NCI-H1417 treated with DMSO at 0.1 percent for 48 hours (cell line): ENCODE measurements at places on chromosomes 2 and 18.

DNA sequence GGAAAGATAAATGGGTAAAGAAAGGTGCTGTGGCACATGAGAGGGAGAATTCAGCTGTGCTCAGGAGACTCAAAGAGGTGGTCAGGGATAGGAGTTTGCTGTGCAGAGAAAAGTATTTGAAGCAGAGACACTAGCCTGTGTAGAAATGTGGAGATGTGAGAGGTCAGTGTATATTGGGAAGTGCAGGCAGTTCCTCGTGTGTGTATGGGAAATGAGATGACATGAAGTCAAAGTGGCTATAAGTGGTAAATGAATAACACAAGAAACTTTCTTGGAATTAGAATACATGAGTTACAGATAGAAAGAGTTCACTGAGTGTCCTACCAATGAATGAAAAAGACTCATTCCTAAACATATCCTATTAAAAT is 11.6 kb downstream of the MAP3K20 start:
- no peak for DNase-seq

GRCh38 chr2:24617424-24617823 is 126.4 kb downstream of the NCOA1 start:
- DNase-seq: no peak

GRCh38 chr2:111687911-111688310 is 196.1 kb downstream of the ANAPC1 start:
- no peak for DNase-seq

DNA sequence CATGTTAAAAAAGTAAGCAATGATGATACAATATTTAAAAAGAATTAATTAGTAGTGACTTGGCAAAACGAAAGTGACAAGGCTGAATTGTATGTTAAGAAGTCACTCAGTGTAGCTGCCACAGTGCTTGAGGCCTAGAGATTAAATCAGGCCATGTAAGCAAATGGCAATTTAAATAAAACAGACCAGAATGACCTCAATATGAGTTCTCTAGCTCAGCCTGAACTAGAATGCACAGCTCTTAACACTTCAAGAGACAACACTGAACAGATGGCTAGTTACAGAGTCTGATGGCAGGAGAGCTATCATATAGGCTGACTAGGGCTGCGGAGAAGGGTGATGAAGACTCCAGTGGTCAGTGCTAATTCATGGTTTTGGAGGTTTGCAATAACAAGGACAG is 117.9 kb upstream of the ZBTB14 start:
- DNase-seq: no peak

DNA sequence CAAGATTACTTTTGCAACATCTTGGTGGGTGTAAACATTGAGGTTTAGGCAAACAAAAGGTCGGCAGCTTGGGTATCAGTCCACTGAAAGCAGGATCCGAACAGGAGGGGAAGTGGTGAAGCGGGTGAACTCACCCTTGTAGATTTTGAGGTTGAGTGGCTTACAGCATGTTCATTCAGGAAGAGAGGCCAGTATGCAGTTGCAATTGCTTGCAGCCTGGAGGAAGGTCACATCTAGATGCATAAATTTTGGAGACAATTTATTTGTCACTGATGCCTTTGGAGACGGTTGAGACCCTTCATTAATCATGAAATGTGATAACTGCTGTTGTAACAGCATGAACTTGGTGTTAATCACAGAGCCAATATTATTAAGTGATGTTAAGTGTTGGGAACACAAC is 131.1 kb downstream of the LTBP1 start:
- DNase-seq: peak; percentile 76

DNA sequence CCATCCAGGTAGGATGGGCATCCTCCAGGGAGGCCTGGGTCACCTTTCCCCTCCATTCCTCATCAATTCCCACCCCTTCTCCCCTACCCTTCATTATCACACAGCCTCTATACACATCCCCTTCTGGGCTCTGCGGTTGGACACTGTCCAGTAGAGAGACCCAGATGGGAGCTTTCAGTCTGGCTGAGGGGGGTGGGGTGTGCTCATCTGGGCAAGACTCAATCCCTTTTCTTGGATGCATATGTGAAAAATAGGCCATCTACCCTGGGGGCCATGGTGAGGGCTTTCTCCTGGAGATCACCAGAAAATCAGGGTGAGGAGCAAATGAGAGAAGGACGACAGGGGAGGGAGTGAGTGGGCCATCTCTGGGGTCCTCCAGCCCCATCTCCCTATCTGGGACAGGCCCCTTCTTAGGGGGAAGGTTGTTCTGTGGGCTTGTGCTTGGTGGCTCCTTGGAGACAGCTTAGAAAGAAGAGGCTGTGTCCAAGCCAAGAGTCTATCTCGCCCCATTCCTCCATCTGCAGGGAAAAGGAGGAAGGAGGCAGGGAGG is 160.1 kb downstream of the DYSF start:
- DNase-seq: no peak

DNA sequence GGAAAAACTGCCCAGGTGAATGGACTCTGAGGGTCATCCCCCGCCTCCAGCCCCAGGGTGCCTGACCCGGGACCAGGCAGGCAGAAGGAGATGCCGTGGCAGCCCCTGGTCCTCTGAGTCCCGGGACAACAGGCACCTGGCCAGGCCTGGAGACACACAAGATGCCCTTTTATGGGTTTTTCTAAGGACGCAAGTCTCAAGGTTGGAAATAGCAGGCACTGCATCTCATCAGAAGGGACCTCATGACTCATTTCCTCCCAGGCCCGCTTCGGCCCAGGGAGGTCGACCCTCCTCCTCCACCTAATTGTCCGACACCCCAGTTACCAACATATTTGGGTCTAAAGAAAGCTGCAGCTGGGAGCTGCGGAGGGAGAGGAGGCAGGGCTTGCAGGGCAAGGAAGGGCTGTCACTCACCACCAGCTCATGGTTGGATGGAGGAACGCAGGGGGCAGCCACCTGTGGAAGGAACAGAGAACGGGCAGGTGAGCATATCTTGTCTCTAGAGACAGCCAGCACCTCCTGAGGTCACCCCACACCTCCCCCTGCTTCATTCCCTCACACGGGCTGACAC is 82.9 kb downstream of the TNS1 start:
- DNase-seq: no peak

GRCh38 chr2:155026651-155027174 is 328.2 kb downstream of the KCNJ3 start:
- no peak for DNase-seq

DNA sequence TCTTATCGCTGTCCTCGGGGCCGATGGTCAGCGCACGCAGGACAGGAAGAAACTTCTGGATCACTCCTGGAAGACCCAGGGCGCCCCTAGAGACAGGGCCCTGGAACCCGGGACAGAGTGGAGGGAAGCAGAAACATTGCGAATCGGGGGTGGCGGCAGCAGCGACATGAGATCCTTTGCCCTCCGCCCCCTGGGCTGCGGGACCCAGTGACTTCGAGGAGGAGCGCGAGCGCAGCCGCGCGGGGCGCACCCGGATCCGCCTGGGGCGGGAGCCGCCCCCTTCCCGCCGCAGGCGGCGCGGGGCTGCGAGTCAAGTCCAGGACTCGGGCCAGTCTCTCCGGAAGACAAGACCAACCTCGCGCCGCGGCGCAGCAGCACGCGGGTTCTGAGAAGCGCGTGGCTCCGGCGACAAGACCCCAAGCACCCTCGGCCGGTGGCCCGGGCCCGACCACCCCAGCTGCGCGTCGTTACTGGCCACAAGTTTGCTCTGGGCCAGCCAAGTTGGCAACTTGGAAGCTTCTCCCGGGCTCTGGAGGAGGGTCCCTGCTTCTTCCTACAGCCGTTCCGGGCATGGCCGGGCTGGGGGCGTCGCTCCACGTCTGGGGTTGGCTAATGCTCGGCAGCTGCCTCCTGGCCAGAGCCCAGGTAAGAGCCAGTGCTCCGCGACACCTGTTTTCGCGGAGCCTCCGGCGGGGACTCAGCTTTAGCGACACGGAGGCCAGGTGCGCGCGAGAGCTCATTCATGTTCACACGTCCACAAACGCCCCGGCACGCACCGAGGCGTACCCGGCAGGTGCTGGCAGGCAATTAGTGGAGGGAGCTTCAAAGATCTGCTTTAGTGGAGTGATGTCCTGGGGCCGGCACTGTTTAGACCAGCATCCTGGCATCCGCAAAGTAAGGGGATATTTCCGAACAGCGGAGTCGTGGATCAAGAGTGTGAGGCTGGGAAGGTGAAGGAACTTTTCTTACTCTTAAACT is at the start of gene PTH2R:
TSS of gene PTH2R (plus strand) at position 319 of the 978 bp plus-strand sequence. CDS start at position 571, 252 bp downstream.
- peak; percentile 36 for DNase-seq

- DNase-seq: no peak
Observed at GRCh38 chr18:45517181-45517741, 98.0 kb upstream of the SLC14A2 start.

DNA sequence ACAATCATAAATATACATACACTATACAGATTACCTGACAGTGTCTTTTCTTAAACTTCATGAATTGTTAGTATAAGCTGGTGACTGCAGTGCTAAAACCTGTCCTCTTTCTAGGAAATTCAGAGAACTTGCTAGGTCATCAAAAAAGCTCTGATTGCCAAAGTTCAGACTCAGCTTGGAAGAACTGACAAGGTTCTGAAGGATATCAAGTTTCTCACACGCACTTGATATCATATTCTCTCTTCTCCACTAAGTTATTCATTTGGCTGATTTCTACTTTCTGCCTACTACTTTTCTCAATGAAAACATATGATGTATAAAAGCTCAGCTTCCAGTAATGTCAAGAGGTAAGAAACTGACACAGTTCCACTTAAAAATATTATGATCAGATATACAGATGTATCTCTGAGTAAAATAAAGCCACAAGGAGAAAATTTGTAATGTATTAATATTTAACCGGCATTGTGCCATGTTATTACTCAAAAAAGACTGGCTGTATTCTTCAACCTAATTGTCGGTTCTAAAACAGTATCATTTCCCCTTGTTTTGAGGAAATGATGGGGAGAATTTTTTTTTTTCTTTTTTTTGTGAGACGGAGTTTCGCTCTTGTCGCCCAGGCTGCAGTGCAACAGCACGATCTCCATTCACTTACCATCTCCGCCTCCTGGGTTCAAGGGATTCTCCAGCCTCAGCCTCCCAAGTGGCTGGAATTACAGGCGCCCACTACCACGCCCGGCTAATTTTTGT is 2.4 kb downstream of the OSBPL1A start:
- DNase-seq: no peak

DNA sequence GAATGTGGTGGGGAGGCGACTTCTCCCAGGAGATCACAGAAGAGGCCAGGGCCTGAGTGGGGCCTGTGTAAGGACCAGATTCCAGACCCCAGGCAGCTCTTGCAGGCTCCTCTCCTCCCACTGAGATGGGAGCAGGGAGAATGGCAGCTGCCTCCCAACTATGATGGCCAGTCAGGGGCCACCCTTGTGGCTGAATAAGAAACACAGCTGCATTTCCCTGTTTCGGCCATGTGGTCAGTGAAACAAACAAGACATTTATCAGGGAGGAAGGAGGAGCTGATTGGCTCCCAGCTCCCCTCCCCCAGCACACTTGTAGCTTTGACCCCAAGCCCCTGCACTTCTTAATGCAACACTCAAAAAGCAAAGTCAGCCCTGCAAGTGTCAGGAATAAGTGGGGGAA is 143.5 kb downstream of the CELF4 start:
- no peak for DNase-seq

DNA sequence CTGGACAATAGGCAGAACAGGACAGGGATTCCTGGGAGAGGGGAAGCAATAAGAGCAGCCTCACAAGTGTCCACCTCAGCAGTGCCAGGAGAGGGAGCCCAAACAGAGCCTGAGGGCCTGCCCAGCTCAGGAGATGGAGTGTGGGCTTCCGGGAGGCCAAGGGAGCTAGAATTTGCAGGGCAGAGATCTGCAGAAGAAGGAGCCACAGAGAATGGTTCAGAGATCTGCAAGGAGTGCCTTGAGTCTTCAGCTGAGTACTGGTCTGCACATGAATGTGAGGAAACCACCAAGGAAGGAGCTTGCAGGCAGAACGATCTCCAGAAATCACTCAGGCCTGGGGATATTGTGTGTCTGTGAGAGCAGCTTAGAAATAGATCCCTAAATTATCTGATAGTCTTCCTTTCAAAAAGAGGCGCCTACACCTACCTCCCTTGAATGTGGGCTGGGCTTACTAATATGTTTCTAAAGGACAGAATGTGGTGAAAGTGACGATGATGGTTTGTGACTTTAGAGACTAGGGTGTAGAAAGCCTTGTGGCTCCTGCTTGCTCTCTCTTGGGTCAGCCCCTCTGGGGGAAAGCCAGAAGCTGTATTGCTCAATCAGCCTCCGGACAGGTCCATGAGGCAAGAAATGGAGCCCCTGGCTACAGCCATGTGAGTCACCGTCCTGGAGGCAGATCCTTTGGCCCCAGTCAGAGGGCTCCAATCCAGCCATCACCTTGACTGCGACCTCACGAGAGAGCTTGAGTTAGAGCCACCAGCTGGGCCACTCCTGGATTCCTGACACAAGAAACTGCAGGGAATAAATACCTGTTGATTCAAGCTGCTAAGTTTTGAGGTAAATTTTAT is 7.6 kb upstream of the LPIN1 start:
- no peak for DNase-seq

DNA sequence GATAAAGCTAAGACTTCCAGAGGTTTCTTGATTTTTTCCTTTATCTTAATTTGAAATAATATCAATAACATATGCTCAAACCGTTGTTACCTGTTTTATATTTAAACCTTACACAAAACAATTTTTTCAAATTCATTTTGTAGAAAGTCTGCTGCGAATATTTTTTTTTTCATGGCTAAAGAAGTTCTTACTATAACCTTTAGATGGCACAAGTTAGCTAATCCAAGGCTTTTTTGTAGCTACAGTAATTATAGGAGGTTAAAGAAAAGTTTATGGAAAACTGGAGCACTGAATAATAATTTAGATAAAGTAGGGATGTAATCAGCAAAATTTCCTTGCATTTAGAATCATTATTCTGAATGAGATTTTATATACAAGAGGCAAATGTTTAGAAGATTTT is 78.0 kb upstream of the PNPT1 start:
- peak; percentile 17 for DNase-seq

DNA sequence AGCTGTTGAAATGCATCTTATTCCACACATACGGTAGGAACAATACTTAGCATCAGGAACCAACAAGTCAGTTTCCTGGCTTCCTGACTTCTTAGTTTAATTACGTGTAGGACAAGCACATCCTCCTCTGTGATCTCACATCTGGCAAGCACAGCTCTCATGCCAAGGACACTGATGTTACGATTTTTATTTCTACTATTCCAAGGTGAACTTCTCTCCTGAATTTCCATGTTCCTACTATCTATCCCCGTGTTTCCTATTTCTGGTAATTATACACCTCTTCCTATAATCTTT is 374.0 kb downstream of the NCKAP5 start:
- no peak for DNase-seq

DNA sequence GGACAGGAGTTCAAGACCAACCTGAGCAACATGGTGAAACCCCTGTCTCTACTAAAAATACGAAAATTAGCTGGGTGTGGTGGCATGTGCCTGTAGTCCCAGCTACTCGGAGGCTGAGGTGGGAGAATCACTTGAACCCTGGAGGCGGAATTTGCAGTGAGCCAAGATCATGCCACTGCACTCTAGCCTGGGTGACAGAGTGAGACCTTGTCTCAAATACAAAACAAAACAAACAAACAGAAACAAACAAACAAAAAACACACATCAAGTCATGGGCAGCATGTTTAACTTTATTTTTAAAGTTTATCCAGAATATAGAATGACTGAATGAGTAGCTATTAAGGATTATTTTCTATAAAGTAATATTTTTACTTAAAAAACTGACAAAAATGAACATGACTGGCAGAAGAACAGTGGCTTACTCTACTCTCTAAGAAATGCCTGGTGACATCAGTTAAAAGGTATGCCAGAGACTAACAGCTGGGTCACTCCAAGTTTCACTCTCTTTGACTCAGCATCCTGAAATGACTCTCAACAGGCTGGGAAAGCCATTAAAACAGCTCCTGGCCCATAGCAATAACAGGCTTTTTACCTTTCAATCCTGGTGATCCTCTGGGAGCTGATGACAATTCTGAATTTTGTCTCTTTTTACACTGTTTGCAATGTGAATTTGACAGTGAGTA is 281.6 kb upstream of the STON1 start:
- no peak for DNase-seq
